ENCODE measurements at places on chromosomes 5 and 9.

GRCh38 chr5:149282966-149283332 is 11.3 kb downstream of the AFAP1L1 start:
- DNase-seq: no peak

- DNase-seq: peak; percentile 87
These were observed 31.4 kb upstream of the EGFL7 start for GRCh38 chr9:136631038-136632000.

DNA sequence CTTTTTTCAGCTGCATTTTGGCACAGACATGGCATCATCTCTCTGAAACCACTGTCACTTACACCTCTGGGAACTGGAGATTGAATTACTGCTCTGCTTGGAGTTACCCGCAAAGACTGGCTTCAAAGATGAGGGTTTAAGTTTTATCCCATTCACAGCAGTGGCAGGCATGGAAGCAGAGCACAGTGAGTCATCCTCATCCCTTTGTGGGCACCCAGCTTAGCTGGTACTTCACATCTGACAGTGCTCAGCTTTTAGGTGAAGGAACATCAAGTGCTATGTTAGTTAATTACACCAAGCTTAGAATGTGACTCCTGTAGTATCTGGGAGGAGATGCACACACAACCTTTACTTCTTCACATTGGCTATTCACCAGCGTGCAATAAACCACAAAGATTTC is 24.8 kb upstream of the ALDH1A1 start:
- no peak for DNase-seq

DNA sequence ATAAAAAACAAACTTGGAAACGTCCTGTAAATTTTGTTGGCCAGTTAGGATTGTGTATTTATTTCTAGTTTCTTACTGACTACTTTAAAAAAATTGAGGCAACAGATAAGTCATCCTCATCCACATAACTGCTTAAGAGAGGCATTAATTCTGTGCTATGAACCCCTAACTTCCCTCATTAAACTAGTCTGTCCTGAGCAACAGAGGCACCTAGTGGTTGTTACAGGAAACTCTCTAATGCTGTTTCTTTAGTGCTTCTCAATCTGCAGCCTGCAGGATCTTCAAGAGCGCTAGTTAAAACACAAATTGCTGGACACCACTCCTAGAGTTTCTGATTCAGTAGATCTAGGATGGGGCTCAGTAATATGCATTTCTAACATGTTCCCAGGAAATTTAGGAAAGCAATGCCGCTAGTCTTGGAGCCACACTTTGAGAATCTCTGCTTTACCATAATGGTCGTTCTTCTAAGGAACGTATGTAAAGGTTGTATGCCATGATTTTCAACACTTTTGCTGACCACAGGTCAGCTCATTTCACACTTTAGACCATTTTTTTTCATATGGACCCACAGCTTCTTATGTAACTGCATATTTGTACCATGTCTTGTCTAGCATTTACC is 410.1 kb upstream of the SMARCA2 start:
- no peak for DNase-seq

GRCh38 chr5:131783874-131784273 is 12.9 kb downstream of the FNIP1 start:
- DNase-seq: no peak

DNA sequence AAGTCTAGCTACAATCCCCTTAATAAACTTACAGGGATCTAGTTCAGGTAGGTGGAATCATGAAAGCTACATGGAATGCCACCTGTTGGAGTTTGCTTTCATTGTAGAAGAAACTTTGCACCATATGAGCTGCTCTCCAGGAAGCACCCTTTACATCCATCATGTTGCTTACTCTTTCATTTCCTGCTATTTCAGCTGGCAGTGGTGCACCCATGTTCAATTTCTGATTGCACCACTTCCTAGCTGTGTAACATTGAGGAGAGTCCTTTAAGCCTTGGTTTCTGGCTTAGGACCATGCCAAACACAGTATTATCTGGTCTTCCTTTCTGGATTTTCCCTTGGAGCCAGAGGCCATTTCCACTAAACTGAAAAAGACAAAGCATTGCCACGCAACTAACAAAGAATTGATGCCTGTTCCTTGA is 123.3 kb upstream of the SLC12A2 start:
- DNase-seq: no peak
